Psoas muscle (tissue), 8 donors: ENCODE measurements at places on chromosomes 7 and 10. TPM values are rescaled to one million over a fixed set of nuclear protein-coding genes. Genes with fewer than 3 reads are reported as not detected.
A peak's percentile ranks its signal among the peaks of the same experiment; 100 is the strongest.

The PRSS37 gene
- total RNA-seq, result not detected

The GPAM gene
- total RNA-seq, result 10.2 TPM

The SPDYE1 gene
- total RNA-seq, result not detected

The ANKRD61 gene
- 0.27 TPM for total RNA-seq

The OR13A1 gene
- not detected for total RNA-seq

The GIMAP1 gene
- total RNA-seq, result 1.8 TPM

The ACTA2 gene
- 55.2 TPM for total RNA-seq

The VPS50 gene
- 18.0 TPM for total RNA-seq

The OR2A1 gene
- total RNA-seq, result not detected

The IDI2 gene
- 133 TPM for total RNA-seq

DNA sequence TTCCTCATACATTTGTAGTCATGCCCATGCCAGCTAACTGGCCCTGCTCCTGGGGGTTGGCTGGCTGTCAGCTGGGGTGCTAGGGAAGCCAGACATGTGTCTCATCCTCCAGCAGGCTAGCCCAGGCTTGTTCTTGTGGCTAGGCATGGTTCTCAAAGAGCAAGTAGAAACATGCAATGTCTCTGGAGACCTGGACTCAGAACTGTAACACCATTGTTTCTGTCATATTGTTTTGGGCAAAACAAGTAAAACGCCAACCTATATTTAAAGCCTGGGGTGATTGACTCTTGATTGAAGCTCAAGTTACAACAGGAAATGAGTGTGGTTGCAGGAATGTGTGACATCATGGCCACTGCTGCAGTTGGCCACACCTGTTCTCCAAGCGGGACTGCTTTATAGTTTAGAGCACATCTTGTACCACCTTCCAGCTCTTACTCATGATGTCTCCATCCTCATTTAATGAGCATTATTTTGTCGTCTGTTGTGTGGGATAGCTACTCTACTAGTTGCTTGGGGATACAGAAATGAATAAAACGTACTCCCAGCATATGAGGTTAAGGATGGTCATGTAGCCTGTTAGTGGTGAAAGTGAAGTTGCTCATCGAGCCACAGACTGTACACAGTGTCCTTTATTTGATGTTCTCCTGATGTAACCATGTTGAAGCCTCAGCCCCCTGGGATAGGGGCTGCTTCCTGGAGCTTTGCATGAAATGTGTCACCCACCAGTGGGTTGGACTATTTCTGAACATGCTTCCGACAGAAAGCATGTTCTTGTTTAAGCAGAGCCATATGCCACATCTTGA is 168.4 kb downstream of the SORCS3 start:
- DNase-seq, result no peak

GRCh38 chr7:35012160-35012559 is 25.1 kb downstream of the DPY19L1 start:
- no peak for DNase-seq

GRCh38 chr7:66503036-66503370 is 125.7 kb upstream of the KCTD7 start:
- no peak for DNase-seq

- peak; percentile 48 for DNase-seq
These were observed 150.8 kb downstream of the RNF216 start for GRCh38 chr7:5630670-5631069.

- no peak for DNase-seq
These were observed 189.7 kb downstream of the CCDC3 start for GRCh38 chr10:12811826-12812225.

DNA sequence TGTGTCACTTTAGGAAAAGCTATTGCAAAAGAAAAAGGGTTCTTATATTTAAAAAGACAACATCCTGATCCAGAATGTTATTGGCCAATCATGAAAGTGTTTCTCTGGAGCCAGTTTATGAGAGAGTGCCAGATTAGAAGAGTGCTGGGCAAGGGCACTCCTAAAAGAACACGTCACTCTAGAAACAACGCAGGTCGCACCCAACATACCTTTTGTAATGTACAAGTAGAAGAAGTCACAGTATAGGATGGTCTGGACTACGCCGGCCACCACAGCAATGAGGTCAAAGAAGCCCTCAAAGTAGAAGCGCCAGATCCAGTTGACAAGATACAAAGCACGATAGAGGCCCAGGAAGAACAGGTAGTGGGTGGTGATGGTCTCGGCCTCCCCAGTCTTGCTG is 18.1 kb upstream of the DAGLB start:
- no peak for DNase-seq

GRCh38 chr7:2523941-2524807 is 4.6 kb downstream of the LFNG start:
- DNase-seq, result peak; percentile 84

GRCh38 chr7:84277628-84278224 is 83.1 kb upstream of the SEMA3A start:
- no peak for DNase-seq

- DNase-seq, result no peak
These were observed 2.1 kb downstream of the KIF5B start for GRCh38 chr10:32054094-32054493.

GRCh38 chr10:4033341-4033896 is 248.4 kb upstream of the KLF6 start:
- DNase-seq, result no peak

DNA sequence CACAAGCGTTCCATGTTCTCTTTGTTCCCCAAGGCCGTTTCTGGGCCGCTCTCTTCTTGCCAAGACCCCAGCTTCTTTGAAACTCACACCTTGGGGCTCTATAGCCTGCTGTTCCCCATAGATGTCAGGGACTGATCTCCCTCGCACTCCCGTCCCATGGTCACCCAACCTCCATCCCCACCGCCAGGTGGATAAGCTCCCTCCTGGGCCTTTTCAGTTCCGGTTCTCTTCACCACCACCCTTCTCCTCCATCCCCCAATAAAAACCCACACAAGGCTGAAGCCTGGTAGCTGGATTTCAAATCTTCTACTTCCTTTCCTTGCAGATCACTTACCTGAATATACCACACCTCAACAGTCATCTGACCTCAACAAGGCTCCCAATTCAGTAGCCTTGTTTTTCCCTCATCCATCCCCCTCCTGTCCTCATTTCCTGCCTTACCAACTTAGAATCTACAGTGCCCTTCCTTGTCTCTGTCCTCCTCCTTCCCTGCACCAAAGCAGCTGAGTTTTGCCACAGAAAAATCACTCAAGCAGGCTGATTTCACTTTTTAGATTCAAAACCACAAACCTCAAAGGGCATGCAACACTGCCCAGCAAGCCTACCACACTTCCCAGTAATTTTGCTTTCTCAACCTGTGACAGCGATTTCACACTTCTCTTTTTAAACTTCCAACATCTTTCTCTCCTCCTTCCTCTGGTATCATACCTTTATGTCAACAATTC is 7.7 kb downstream of the SLC37A3 start:
- DNase-seq, result no peak

- peak; percentile 88 for DNase-seq
These were observed 84.6 kb upstream of the PDGFA start for GRCh38 chr7:604001-604883.

DNA sequence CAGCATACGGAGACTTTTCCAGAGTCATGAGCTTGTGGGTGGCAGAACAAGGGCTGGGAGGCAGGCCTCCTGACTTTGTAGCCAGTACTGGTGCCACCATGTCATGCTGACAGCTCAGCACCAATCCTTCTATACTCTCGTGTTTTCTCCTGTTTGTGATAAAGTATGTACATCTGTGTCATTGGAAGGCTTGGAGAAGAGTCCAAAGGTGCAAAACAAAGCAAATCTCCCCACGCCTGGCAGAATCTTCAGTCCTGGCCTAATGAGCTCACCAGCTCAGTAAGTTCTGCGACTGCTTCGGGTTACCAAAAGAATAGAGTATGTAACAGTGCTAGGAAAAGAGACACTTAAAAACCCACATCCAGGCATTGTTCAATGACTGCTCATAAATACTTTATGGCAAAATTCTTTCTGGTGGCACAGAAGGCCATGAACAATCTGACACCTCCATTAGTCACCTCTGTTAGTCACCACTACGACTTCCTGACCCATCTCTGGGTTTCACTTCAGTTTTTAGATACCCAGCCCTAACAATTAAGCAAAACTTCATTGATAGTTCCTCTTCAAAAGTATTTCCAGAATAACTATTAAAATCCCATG is 24.5 kb downstream of the STEAP1 start:
- DNase-seq, result no peak

GRCh38 chr7:111108496-111108895 is 17.6 kb downstream of the LRRN3 start:
- no peak for DNase-seq

- no peak for DNase-seq
These were observed 3.6 kb upstream of the SEMA3C start for GRCh38 chr7:80922253-80923049.

DNA sequence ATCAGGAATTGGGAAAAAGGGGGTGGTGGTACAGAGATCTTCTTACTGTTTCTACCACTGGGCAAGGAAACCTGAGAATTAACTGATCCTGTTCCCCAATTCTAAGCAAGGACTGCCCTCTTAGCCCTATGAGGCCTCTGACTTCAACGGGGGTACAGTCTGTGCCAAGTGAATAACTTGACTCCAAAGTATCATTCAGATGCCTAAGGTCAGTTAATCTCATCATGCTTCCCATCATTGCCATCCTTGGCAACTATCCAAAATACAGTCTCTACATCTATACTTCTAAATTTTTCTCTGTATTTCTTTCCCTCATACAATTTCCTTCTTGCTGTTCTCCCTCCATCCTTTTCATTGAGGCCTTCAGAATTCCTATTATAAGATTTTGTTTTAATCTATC is 10.5 kb downstream of the PPP3CB start:
- DNase-seq, result no peak

- peak; percentile 27 for DNase-seq
These were observed 41.5 kb downstream of the PRF1 start for GRCh38 chr10:70561070-70561469.

DNA sequence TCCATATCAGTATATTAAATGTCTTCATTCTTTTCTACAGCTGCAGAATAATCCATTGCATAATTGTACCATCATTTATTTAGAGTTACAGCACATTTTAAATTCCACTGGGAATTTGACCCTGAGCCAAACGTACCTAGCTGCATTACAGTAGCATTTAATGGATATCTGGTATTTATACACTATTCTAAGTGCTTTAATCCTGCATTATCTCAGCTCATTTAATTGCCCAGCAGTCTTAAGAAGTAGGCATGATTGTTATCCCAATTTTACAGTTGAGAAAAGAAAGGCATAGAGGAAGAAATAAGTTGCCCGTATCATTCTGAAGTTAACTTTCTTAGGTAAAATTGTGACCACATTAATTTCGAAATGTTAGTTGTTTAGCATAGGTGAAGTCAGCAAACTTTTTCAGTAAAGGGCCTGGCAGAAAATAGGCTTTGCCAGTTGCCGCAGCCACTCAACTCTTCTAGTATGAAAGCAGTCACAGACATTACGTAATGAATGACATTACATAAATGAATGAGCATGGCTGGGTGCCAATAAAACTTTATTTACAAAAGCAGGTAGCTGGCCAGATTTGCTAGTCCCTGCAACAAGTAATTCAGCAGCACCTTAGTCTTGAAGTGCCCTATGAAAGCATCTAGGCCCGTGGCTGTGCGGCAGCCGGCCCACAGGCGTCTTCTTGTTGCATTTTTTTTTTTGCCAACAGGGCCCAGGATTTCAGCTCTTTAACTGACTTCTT is 30.0 kb downstream of the GUSB start:
- DNase-seq, result no peak

DNA sequence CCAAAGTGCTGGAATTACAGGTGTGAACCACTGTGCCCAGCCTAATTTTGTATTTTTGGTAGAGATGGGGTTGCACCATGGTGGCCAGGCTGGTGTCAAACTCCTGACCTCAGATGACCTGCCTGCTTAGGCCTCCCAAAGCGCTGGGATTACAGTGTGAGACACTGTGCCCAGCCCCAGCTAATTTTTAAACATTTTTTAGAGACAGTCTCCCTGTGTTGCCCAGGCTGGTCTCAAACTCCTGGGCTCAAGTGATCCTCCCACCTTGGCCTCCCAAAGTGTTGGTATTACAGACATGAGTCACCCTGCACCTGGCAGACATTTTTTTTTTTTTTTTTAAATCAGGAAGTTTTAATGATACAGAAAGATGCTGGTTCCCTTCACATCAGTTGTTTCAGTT is 15.5 kb downstream of the DENND10 start:
- no peak for DNase-seq

DNA sequence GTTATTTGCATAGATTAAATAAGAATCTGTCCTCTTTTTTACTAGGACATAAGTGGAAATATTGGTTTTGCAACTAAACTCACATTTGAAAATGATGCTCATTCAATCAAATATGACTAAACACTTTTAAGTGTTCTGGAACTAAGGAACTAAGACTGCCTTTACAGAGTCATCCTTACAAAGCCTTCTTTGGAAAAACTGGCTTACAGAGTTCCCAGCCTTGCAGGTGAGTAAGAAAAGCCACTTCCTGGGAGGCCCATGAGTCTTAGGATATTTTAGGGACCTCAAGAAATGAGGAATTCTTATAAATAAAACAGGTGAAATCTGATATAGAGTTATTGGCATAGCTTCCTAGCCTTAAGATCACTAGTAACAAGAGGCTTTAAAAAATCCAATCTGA is 135.5 kb downstream of the ALOX5 start:
- no peak for DNase-seq

- DNase-seq, result no peak
These were observed 246.1 kb downstream of the CELF2 start for GRCh38 chr10:11263767-11264166.

DNA sequence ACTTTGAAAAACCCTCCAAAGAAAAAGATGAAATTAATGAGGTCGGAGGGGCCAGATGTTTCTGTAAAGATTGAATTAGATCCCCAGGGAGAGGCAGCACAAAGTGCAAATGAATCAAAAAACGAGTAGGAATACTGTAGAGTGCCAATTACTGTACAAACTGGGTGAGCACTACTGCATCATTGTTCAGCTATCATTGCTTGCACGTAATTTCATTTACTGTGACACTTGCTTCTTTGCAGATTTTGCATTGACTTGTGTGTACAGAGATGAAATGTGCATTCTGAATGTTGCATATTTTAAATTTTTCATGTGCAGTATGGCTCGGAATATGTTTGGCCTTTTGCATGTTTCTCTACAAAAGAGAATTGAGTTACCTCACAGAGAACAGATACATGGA is 123.7 kb downstream of the LCOR start:
- DNase-seq, result no peak

- DNase-seq, result no peak
These were observed 176.0 kb upstream of the INSYN2A start for GRCh38 chr10:127372361-127372760.

DNA sequence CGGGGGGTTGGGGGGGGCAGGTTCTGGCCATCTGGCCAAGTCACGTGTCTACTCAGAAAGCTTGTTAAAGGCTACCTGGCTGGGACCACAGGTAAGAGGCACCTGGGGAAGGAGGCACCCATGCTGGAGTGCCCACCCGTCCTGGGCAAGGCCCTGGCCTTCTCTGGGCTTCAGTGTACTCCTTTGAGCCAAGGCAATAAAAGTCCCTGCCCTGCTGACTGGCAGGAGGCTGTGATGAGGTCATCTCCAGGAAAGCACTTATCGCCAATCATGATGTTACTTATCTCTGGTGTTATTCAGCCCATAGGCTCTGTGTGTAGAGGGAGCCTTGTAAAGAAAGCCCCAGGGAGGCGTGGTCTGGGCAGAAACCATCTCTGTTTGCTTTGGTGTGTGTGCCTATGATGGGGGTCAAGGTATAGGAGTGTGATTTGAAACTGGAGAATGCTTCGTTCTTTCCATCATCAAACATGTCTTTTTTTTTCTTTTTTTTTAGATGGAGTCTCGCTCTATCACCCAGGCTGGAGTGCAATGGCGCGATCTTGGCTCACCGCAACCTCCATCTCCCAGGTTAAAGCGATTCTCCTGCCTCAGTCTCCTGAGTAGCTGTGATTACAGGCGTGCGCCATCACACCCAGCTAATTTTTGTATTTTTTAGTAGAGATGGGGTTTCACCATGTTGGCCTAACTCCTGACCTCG is 2.5 kb upstream of the CLDN4 start:
- DNase-seq, result no peak

GRCh38 chr10:77746047-77746707 is 108.6 kb upstream of the KCNMA1 start:
- DNase-seq, result peak; percentile 25
